Immature natural killer cell (primary cell): ENCODE measurements at places on chromosomes 1 and 21.

DNA sequence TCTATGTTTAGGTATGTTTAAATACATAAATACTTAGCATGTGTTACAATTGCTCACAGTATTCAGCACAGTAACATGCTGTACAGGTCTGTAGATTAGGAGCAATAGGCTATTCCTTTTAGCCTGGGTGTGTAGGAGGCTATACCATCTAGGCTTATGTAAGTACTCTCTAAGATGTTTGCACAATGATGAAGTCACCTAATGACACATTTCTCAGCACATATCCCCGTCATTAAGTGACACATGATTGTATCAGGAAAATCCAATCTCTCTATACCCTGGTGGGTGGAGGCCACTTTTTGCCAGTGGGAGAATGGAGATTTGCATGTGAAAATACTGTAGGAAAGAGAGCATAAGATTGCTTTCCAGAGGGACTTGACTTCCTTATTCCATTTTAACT is 5.5 kb upstream of the TEDDM1 start:
- no peaks in the 10 kb centered on the region for H3K4me1 ChIP-seq
- no peak overlapping the region for H3K4me3 ChIP-seq

DNA sequence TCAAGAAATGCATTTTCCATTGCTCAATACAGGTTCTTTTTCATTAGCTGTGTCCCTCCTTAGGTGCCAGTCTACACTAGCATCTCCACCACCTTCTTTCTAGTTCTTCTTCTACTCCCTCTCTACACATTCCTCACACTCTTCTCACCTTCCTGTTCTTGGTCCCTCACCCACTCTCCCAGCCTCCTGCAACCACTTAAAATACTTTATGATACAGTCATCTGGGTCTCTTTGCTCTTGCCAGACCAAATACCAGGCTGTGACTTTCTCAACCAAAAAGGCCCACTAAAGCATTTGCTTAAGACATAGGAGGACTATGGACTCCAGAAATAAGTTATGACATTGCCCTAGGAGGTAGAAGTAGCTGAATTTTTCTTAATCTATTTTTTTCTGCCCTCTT is 35.1 kb downstream of the PIGM start:
- no peak overlapping the region for H3K4me3 ChIP-seq
- H3K27me3 ChIP-seq, result peaks cover 6% of the 10 kb centered on the region
- DNase-seq, result no peak
- H3K36me3 ChIP-seq, result no peaks in the 10 kb centered on the region
- H3K4me1 ChIP-seq, result no peaks in the 10 kb centered on the region
- no peak overlapping the region for H3K27ac ChIP-seq

DNA sequence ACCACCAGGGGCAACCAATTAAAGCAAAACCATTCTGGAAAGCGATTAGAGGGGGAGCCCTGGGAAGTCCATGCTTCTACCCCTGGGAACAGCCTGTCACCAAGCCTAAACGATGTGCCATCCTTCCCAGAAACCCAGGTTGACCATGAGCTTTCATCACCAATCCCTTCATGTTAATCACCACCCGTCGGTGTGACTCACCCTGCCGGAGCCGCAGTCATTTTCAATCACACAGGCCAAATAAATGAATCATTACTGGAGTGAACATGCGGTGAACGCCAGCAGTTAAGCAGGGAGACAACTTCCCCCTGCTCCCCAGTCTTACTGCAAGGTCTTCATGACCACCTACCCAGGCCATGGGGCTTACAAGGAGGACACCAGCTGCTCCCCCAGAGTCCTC is 308.8 kb downstream of the AJAP1 start:
- no peaks in the 10 kb centered on the region for H3K4me1 ChIP-seq
- H3K27ac ChIP-seq, result no peak overlapping the region
- peaks cover 1% of the 10 kb centered on the region for H3K27me3 ChIP-seq
- H3K4me3 ChIP-seq, result no peak overlapping the region
- H3K36me3 ChIP-seq, result no peaks in the 10 kb centered on the region

- no peak overlapping the region for H3K27ac ChIP-seq
- H3K27me3 ChIP-seq, result peaks cover 6% of the 10 kb centered on the region
- no peaks in the 10 kb centered on the region for H3K4me1 ChIP-seq
- no peak overlapping the region for H3K4me3 ChIP-seq
- DNase-seq, result no peak
- no peaks in the 10 kb centered on the region for H3K36me3 ChIP-seq
These were observed 60.2 kb downstream of the RIPK4 start for GRCh38 chr21:41706678-41707077.

- DNase-seq, result no peak
- H3K27ac ChIP-seq, result no peak overlapping the region
- no peak overlapping the region for H3K4me3 ChIP-seq
- no peaks in the 10 kb centered on the region for H3K36me3 ChIP-seq
- no peaks in the 10 kb centered on the region for H3K4me1 ChIP-seq
These were observed 35.2 kb upstream of the HMGB4 start for GRCh38 chr1:33828654-33829053.

DNA sequence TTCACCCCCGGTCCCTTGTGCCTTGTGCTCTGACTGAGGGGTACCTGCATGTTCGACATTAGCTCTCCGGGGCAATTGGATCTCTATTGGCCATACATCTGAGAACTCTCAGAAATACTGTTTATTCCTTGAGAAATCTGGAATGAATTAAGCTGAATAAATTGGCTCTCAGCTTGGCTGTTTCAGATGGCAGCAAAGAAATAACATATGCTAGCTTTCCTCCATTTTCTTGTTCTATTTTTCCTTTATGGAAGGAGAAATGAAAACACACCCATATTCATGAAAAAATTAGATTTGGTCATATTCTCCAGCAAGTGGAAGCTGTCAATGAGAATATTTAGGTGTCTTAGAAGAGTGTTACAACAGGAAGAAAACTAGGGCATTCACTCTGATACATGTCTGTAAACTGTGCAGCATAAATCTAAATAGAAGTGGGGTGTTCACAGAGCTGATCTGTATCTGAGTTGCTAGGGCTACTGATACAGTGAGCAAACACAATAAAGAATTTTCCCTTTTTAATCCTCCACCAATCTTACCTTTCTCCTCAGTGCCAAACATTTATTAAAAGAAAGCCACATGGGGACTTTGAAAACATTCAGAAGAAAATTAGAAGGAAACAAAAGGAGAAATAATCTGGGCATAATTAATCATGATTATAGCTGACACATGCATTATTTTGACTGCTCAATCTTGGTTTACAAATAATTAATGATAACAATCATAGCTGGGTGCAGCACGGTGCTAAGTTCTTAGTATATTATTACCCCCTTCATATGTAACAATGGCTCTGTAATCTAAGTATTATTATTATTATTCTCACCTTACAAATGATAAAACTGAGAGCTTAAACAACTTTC is 671.9 kb upstream of the USP24 start:
- no peaks in the 10 kb centered on the region for H3K36me3 ChIP-seq
- no peak overlapping the region for H3K4me3 ChIP-seq
- DNase-seq, result no peak
- peaks cover 13% of the 10 kb centered on the region for H3K4me1 ChIP-seq
- no peaks in the 10 kb centered on the region for H3K27me3 ChIP-seq

DNA sequence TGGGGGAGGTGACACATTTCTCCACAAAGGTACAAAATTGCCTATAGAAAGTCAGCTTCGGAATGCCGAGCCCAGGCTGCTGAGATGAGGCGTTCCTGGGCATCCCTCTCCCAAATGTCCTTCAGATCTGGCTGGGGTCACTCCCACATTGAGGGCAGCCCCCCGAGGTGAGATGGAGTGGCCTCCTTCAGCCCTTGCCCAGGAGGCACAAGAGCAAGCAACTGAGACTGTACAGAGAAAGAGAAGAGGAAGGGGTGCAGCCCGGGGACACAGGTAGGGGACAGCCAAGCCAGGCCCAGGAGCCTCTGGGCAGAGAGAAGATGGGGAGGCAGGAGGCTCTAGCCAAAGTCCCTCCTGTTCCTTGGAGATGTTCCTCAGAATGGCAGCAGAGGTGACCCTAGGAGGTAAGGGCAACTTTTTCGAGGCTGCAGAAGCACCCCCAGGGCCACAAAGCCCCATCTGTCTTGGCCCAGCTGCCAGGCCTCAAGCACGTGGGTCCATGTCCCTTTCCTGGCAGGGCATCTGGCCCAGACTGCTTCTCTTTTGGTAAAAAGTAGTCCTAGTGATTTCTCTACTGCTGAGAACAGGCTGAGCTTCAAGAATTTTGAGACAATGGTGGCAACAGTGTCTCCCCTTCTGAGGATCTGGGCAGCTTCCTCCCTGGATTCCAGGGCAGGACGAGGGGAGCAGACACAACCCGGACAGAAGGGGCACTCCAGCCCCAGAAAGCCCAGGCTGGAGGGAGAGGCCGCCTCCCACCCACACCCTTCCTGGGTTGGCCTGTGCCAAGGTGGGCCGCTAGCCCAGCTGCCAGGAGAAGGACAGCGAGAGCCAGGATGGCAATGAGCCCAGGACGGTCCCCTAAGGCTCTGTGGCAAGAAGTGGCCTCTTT is 68.0 kb downstream of the LRRN2 start:
- H3K36me3 ChIP-seq, result peaks cover under 1% of the 10 kb centered on the region
- no peak for DNase-seq
- H3K27ac ChIP-seq, result no peak overlapping the region
- no peaks in the 10 kb centered on the region for H3K4me1 ChIP-seq
- H3K27me3 ChIP-seq, result no peaks in the 10 kb centered on the region
- no peak overlapping the region for H3K4me3 ChIP-seq

DNA sequence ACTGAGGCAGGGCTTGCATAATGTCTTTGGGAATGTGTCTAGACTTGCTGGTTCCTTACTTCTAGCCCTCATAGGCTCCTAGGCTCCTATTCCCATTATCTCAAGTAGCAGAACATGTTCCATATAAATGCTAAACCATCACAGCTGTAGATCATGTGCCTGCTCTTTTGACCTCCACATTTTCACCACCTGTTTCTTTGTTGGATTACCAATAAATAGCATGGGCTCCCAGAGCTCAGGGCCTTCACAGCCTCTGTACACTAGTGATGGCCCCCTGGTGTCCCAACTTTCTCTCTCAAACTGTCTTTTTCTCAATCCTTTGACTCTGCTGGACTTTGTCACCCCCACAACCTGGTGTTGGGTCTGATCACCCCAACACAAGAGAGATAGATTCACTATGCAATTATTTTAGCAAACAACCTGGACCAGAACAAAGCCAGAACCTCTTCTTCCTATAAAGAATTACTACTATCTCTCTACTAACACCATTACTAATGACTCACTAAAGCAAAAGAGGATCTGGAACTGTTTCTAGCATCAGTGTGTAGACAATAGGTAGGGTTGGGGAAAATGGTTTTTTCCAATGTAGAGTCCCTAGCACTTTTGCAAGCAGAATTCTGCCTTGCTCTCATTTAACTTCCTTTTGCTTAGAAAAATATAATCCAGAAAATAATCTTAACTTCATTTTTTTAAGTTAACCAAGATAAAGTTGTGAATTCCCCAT is 51.7 kb downstream of the WLS start:
- H3K27me3 ChIP-seq, result no peaks in the 10 kb centered on the region
- H3K36me3 ChIP-seq, result no peaks in the 10 kb centered on the region
- DNase-seq, result no peak
- no peak overlapping the region for H3K4me3 ChIP-seq

DNA sequence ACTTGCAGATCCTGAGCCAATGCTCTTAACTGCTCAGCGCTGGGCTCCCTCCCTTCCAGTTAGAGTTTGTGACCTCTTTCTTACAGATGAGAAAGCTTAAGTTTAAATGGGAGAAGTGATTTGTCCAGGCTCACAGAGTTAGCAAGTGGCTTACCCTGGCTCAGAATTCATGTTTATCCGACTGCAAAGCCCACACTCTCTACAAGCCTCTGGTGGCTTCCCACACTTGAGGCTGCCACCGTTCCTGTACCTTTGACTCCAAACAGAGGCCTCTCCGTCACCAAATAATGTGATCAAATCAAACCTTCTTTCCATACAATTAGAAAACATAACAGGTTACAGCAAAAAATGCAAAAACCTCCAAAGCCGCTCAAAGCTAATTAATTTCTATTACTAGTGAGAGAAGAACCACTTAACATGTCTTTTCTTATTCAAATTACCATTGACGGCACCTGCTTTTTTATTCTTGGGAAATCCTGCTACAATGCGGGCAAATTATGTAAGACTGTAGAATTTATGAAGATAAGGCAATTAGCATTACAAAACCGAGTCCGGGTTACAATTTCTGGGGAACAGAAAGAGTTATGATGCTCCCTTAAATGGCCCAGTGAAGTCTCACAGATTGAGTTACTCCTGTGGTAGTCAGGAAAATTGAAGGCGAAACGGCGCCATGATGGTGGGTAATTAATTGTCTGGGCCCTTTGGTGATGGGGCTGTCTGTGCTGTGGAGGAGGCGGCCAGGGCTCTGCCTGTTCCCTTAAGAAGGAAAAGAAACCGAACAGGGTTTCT is 324.3 kb upstream of the POU3F1 start:
- no peak for DNase-seq
- H3K4me3 ChIP-seq, result no peak overlapping the region
- no peaks in the 10 kb centered on the region for H3K4me1 ChIP-seq
- no peaks in the 10 kb centered on the region for H3K36me3 ChIP-seq
- H3K27ac ChIP-seq, result no peak overlapping the region

DNA sequence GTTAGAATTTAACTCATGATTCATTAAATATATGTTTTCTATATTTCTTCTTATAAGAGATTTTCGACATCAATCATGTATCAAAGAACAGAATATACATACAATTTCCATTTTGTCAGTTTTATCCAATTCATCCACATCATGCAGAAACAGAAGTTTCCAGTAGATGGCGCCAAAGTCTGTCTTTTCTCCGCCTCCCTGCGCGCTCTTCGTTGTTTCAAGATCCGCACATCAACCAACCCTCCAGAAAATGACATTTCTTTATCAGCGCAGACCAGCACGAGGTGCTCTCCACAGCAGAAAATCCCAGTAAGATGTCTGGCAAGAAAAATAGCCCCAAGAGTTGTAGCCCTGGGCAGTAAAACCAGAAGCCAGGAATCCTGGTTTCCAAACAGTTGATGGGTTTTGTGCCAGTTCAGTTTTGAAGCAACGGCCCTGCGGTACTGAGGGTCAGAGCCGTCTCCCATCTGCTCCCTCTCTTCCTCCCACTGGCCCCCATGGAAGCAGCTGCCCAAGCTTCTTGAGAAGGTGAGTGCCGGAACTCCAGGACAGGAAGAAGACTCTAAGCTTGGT is 38.6 kb upstream of the GPR137B start:
- H3K36me3 ChIP-seq, result no peaks in the 10 kb centered on the region
- H3K27ac ChIP-seq, result no peak overlapping the region
- no peaks in the 10 kb centered on the region for H3K27me3 ChIP-seq
- H3K4me3 ChIP-seq, result no peak overlapping the region
- H3K4me1 ChIP-seq, result peaks cover 6% of the 10 kb centered on the region
- peak; percentile 46 for DNase-seq

- peaks cover 4% of the 10 kb centered on the region for H3K27me3 ChIP-seq
- H3K27ac ChIP-seq, result no peak overlapping the region
- no peak overlapping the region for H3K4me3 ChIP-seq
- no peaks in the 10 kb centered on the region for H3K36me3 ChIP-seq
These were observed 65.5 kb upstream of the SLC45A1 start for GRCh38 chr1:8252266-8252951.

- no peak overlapping the region for H3K27ac ChIP-seq
- no peaks in the 10 kb centered on the region for H3K4me1 ChIP-seq
- H3K27me3 ChIP-seq, result no peaks in the 10 kb centered on the region
- DNase-seq, result no peak
- no peak overlapping the region for H3K4me3 ChIP-seq
These were observed 82.0 kb upstream of the PTGFR start for GRCh38 chr1:78408810-78409209.

- H3K27me3 ChIP-seq, result no peaks in the 10 kb centered on the region
- H3K4me3 ChIP-seq, result no peak overlapping the region
- H3K36me3 ChIP-seq, result no peaks in the 10 kb centered on the region
- no peak overlapping the region for H3K27ac ChIP-seq
- no peaks in the 10 kb centered on the region for H3K4me1 ChIP-seq
These were observed 207.1 kb downstream of the NFIA start for GRCh38 chr1:61289232-61290098.

- H3K36me3 ChIP-seq, result no peaks in the 10 kb centered on the region
- H3K27me3 ChIP-seq, result peaks cover 5% of the 10 kb centered on the region
- H3K4me3 ChIP-seq, result no peak overlapping the region
- no peaks in the 10 kb centered on the region for H3K4me1 ChIP-seq
- no peak for DNase-seq
These were observed 42.6 kb upstream of the HMGB4 start for GRCh38 chr1:33821291-33821690.
